ENCODE measurements at places on chromosomes 11 and 22. TPM values are rescaled to one million over a fixed set of nuclear protein-coding genes. Genes with fewer than 3 reads are reported as not detected.

GRCh38 chr11:64996710-64997380, at the start of gene BATF2:
Gene BATF2, minus strand, starts transcription at chr11:64996971. Its CDS starts 57 bp downstream, at chr11:64996914.
- H3K4me1 ChIP-seq, result peaks cover 12% of the 10 kb centered on the region
- H3K27me3 ChIP-seq, result peaks cover 5% of the 10 kb centered on the region
- no peak within 1 kb of the TSS for H3K4me3 ChIP-seq
- H3K36me3 ChIP-seq, result no peaks in the 10 kb centered on the region

- no peak for DNase-seq
- no peak overlapping the region for H3K27ac ChIP-seq
- no peaks in the 10 kb centered on the region for H3K4me1 ChIP-seq
- H3K4me3 ChIP-seq, result no peak overlapping the region
- no peaks in the 10 kb centered on the region for H3K27me3 ChIP-seq
- peaks cover 9% of the 10 kb centered on the region for H3K36me3 ChIP-seq
These were observed 77.1 kb upstream of the MTMR2 start for GRCh38 chr11:96001037-96001436.

The DDI1 gene
- total RNA-seq, result not detected

DNA sequence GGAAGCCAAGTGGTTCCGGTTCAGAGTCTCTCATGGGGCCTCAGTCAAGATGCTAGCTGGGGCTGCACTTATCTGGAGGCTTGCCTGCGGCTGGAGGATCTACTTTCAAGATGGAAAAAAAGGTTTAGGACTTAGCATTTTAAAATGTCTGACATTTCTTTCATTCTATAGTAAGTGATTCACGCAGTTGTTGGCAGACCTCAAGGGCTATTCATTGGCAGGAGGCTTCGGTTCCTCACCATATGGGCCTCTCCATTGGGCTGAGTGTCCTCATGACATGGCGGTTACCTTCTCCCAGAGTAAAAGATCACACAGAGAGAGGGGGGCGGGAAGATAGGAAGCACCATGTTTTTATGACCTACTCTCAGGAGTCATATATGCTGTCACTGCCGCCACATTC, 298.0 kb upstream of the PLET1 start:
- peaks cover 3% of the 10 kb centered on the region for H3K27me3 ChIP-seq
- H3K36me3 ChIP-seq, result no peaks in the 10 kb centered on the region
- no peak for DNase-seq

The KRTAP5-1 gene
- not detected for total RNA-seq

The CAVIN3 gene
- total RNA-seq, result 84.3 TPM

- no peaks in the 10 kb centered on the region for H3K4me1 ChIP-seq
- DNase-seq, result no peak
- H3K27ac ChIP-seq, result no peak overlapping the region
These were observed 108.4 kb upstream of the TIMP3 start for GRCh38 chr22:32693102-32693501.

DNA sequence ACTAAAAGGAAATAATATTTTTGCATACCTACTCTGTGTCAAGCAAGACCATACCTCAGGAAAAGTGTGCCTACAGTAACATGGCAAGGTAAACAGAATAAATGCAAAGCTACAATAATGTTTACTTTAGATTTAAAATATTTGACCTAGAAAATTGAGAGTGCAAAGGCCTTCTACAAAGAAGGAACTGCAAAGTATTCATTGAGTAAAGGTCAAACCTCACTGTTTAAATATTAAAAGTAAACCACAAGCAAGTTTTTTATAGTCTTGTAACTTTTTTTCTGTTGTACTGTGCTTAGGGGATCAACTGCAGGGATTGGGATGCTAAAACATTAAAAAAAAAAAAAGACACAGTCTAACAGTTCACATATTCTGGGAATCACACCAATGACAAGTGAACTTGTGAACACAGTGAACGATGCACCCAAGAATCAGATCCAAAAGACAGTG, 48.8 kb downstream of the CWF19L2 start:
- no peaks in the 10 kb centered on the region for H3K27me3 ChIP-seq
- no peak for DNase-seq
- no peak overlapping the region for H3K4me3 ChIP-seq
- H3K36me3 ChIP-seq, result peaks cover 28% of the 10 kb centered on the region

DNA sequence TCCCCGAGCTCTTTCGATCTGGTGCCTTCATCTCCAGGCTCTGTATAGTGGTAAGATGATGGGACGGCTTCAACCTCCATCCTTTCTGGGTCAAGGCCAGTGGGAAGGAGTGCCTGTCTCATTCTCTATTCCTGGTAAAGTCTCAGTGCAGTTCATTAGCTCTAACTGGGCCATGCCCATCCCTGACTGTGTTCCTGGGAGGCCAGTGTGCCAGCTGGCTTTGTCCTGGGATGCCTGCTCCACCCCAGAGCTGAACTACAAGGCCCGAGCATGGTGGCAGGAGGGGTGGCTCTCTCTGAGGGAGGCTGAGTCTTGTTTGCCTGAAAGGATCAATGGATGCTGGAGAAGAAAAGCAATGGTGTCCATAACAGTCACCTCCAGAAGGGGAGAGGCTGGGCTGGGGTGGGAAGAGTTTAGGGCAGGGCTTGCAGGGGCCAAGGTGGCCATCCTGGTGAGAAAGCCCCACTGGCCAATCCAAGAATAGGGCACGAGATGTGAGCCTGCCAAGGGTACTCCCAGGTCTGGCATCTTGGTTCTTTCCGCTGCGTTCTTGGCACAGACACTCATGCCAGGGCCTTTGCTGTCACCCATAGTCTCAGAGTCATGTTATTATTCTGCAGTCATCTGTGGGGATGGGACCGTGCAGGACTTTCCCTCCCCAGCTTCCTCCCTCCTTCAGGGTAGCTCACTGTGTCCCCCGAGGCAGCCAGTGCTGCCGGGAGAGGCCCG, 60.1 kb downstream of the PARVB start:
- H3K27ac ChIP-seq, result no peak overlapping the region
- peaks cover 26% of the 10 kb centered on the region for H3K36me3 ChIP-seq
- H3K27me3 ChIP-seq, result no peaks in the 10 kb centered on the region
- no peak for DNase-seq

The GLB1L2 gene
- total RNA-seq, result 3.1 TPM

DNA sequence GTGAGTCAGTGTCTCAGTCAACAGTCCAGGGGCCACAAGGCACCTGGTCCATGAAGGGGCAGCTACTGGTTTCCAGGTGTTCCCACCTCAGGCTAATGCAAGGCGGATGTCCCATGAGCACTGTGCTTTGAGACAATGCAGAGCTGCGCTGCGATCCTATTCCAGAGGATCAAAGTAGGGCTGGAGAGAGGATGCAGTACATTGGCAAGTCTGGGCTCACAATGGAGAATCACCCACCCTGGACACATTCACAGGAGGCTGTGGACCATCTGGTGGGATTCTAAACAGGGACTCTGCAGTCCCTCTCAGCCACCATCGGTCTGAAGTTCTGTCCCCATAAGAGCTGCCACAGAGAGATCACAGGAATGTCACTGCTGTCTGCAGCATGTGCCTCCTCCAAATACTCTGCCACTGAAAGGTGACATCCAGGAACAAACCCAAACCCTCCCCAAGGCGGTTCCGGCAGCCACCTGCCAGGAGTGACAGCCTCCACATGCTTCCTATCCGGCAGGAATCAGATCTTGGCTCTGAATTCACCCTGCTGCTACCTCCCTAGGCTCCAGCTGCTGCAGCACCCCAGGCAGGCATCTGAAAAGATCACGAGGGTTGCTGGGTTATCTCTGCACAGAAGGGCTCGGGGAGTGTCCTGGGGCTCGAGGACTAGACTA, 45.3 kb upstream of the SERPIND1 start:
- H3K27me3 ChIP-seq, result no peaks in the 10 kb centered on the region
- no peaks in the 10 kb centered on the region for H3K4me1 ChIP-seq
- no peak overlapping the region for H3K27ac ChIP-seq
- no peak for DNase-seq
- H3K36me3 ChIP-seq, result peaks cover 24% of the 10 kb centered on the region

DNA sequence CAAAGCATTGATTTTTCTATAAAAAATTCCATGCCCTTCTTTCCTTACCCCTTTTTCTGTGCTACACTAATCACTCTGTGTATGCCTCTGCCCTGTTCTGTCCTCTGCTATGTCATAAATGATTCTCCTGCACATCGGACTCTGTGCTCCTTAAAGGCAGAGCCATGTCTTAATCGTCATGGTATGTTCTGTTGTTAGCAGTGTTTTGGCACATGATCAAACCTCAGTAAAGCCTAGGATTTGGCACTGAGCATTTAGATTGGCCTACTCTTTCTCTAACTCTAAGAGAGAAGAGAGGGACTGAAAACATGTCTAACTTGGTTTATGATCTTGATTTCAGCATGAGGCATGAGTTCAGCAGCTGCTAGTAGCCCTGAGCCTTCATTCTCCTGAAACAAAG, 266.9 kb downstream of the AASDHPPT start:
- H3K36me3 ChIP-seq, result no peaks in the 10 kb centered on the region
- no peak overlapping the region for H3K27ac ChIP-seq
- no peak overlapping the region for H3K4me3 ChIP-seq
- no peaks in the 10 kb centered on the region for H3K4me1 ChIP-seq

The OR10A2 gene
- not detected for total RNA-seq
